Pancreas (tissue), 10 donors: ENCODE measurements at places on chromosomes 13 and 19.

GRCh38 chr19:31113293-31113692 lies 235.9 kb downstream of the TSHZ3 start:
- DNase-seq: no peak

- DNase-seq: no peak
Measured at GRCh38 chr19:47539747-47540311, 25.0 kb upstream of the NAPA start.

DNA sequence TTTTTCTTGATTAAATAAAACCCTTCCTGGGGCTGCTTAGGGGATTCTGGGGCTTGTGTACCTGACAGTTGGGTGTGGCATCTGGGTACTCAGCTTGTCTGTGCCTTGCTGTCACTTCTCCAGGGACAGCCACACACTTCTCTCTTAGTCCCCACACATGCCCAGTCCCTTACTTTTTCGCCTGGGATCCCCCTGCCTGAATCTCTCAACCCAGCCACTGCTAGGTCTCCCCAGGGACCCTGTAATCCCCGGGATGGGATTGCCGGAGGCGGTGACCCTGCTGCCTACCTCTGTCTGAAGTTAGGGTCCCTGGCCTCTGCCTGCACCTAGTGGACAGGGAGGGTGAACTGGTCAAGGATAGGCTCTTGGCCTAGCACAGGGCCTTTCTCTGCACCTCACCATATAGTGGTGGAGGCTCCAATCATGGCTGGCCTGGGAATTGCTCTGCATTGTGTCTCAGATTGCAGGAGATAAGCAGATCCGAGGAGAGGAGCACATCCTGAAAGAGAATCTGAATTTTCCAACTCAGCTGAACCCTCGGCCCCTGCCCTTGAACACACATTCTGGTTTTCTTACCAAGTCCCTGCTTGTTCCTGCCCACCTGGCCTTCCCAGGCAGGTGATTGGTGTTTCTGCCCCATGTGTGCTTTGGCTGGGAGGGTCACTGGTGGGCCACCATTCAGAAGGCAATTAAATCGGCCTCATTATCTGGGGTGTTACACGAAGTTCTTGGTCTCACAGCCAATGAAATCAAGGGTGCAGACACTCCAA lies 8.7 kb upstream of the ZNF492 start:
- DNase-seq: no peak

DNA sequence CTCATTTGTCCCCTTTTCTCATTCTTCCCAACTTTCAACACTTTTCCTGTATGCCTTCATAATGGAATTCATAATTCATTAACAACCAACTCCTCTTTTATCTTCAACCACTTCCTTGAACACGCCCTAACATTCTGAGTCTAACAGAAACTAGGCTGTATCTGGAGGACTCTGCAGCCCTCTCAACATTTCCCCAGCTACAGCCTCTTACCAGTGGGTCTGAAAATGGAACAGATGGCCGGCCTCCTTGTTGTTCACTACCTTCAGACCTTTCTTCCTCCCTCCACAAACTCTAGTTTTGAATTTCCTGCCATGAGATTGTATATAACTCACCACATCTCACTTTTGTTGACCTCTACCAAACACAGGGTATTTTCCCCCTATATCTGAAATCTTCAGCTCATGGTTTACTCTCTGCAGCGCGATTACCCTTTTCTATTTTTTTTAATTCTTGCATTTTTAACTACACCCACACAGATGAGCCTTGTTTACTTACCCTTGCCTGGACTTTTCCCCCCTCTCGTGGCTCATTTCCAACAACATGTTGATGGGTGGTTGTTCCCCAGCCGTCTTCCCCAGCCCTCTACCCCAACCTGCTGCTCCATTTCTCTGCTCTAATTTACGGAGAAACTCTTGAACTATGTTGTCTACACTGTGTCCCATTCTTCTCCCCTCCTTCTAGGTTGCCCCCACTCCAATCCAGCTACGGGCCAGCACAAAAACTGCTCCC lies 846 bp downstream of the ZNF790 start:
- no peak for DNase-seq

DNA sequence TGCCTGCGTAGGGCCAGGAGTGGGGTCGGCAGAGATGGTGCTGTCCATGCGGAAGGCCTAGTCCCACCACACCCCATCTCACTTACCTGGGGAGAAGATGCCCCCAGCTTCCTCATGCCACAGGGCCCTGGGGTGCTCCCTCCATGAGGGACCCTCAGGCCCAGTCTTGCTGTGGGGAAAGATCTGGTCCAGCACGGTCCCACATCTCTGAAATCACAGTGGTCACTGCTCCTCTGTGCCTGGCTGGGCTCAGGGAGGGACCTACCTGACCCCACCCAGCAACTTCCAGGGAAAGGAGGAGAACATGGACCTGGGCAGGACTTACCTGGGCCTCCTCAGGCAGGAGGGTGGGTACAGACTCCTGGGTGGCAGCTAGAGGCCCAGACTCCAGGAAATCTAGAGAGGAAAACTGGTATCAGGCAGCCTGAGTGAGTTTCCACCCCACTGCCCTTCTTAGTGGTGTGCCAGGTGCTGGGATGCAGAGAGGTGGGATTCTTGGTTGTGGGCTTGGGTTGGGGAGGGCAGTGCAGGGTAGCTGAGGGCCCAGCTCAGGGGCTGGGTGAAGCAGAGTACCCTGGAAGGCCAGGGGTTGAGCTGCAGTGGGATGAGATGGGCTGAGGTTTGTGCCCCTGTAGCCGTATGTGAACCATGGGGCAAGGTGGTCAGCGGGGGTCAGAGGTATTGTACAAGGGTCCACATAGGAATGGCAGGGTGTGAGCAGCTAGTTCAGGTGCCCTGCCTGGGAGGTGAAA lies 3.8 kb downstream of the MZF1 start:
- DNase-seq: peak; percentile 3

GRCh38 chr19:55508120-55508519 lies 19.9 kb downstream of the SSC5D start:
- no peak for DNase-seq

DNA sequence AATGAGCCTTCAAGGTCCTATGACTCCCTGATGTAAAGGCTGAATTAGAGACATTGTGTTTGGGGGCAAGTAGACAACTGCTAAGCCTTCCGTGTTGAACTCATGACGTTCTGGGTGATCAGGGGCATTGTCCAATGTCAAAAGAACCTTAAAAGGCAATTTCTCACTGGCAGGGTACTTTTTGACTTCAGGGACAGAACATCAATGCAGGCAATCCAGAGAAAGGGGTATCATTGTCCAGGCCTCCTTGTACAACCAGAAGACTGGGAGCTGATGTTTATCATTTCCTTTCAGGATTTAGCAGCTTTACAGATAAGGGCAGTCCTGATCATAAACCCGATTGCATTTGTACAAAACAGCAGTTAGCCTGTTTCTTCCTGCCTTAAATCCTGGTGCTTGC lies 25.0 kb upstream of the SMAD9 start:
- no peak for DNase-seq

DNA sequence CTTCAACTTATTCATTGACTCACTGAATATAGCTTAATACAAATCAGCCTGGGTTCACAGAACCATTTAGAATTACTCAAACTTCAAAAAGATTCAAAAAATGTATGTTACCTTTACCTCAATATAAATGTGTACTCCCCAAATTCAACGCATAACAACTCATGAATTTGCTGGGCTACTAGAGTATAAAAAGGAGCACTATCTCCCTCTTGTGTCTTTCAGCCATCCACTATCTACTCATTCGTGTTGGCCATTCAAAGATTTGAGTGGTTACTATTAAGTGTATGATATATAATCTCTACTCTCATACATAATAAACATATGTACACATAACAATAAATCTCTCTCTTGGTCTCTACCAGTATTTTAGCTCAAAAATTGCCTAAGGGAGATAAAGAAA lies 20.3 kb downstream of the INTS6 start:
- no peak for DNase-seq

- DNase-seq: no peak
Measured at GRCh38 chr19:39078436-39079200, 5.5 kb upstream of the ACP7 start.

GRCh38 chr13:43057653-43058317 lies 34.4 kb downstream of the DNAJC15 start:
- DNase-seq: no peak

DNA sequence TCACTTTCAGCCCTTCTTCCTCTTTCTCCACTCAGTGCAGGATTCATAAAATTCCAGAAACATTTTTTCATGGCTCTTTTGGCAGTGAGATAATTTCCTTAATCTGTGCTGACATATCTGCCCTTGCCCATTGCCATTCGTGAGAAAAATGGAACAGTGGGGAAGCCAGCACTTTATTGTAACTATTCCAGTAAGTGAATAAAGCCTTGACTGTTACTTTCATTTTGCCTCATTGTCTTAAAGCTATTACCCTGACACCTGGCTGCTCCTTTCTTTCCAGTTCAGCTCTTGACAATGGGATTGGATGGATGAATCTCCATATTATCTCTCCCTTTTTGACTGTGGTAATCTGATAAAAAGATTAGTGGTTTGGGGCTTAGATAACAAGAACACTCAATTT lies 1068.1 kb upstream of the PCDH20 start:
- no peak for DNase-seq

GRCh38 chr19:6769006-6769619 lies 1.9 kb upstream of the SH2D3A start:
- DNase-seq: no peak

DNA sequence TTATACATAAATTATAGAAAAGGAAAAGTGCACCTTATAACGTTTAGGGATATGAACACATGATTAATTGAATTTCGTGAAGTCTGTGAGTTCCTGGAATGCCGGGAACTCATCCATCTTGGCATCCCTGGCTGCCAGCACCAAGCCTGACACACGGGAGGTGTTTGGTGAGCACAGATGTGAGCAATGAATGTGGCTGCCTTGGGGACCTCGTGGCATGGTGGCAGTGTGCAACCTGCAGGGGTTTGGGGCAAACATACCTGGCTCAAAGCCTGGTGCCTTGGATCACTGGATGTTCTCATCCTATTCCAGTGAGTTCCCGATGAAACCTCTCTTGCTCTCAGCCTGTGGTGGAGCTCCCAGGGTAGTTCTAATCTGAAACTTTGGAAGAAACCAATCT lies 10.4 kb upstream of the MAP2K2 start:
- no peak for DNase-seq

DNA sequence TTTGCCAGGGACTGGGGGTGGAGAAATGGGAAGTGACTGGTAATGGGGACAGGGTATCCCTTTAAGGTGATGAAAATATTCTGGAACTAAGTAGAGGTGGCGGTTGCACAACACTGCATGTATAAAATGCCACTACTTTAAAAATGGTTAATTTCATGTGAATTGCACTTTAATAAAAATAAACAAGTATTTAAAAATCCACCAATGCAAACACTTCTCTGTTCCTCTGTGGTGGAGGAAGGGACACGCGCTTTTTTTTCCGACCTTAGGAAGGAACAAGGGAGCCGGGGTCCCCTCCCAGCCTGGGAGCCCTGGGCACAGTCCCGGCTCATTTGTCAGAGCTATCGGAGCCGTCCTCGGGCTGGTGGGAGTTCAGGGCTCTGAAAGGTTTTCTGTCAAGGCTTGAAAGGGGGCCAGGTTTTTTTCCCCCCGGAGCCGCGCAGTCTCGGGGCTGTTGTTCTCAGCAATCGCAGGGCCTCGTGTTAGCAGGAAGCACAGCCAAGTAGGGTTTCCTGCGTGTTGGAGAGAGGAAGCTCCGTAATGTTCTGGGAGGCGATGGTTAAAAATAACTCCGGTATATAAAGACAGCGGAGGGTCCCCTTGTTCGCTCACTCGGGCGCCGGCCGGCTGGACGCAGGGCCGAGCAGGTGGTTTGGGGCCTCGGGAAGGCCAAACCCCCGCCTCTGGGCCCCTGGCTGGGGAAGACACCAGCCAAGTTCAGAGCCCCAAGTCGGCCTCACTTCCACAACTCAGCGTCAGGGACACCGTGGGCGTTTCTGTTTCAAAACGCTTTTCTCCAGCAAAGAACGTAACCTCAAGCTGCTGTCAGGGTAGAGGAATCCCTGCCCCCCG lies 41.2 kb upstream of the KLF2 start:
- DNase-seq: no peak
